ENCODE measurements at places on chromosomes 1 and 21. TPM values are rescaled to one million over a fixed set of nuclear protein-coding genes. Genes with fewer than 3 reads are reported as not detected.

Gene RBM11
- total RNA-seq, result 2.9 TPM

Gene SPATA45
- 0.73 TPM for total RNA-seq

Gene LEFTY2
- 15.5 TPM for total RNA-seq

Gene VAV3
- 7.7 TPM for total RNA-seq

Gene SERINC2
- 26.0 TPM for total RNA-seq

Gene OR2T33
- not detected for total RNA-seq

Gene OR6N1
- not detected for total RNA-seq

Gene UBE2U
- total RNA-seq, result not detected

Gene NBPF4
- total RNA-seq, result not detected

Gene RGS8
- 0.07 TPM for total RNA-seq

Gene SRGAP2C
- total RNA-seq, result 67.6 TPM

Gene OR2M4
- total RNA-seq, result not detected

Gene TMEM125
- 27.8 TPM for total RNA-seq

Gene ITLN2
- 7.8 TPM for total RNA-seq

Gene CRYZ
- total RNA-seq, result 42.2 TPM

Gene PPM1J
- total RNA-seq, result 22.6 TPM

Gene CLCNKB
- total RNA-seq, result 2.5 TPM

Gene ALDH4A1
- 36.2 TPM for total RNA-seq

Gene WLS
- total RNA-seq, result 4.5 TPM

Gene PRKAA2
- total RNA-seq, result 8.1 TPM

Gene LCK
- total RNA-seq, result 57.0 TPM

Gene TAGLN2
- total RNA-seq, result 66.9 TPM

Gene DHX9
- 239 TPM for total RNA-seq

Gene LYPLA2
- total RNA-seq, result 164 TPM

Gene F13B
- total RNA-seq, result not detected

Gene RPL5
- 1,430 TPM for total RNA-seq

Gene PIGR
- total RNA-seq, result 2.2 TPM

Gene AADACL4
- not detected for total RNA-seq

Gene IKBKE
- 8.0 TPM for total RNA-seq

Gene RNU1-2
- 1,197 TPM for total RNA-seq

Gene JMJD4
- total RNA-seq, result 13.6 TPM

Gene CR1
- 0.13 TPM for total RNA-seq

Gene ZYG11A
- total RNA-seq, result 7.3 TPM

Gene GPR157
- 6.0 TPM for total RNA-seq

Gene SH2D1B
- not detected for total RNA-seq

Gene MAP3K7CL
- total RNA-seq, result 0.37 TPM

Gene ZSWIM5
- total RNA-seq, result 2.2 TPM

Gene TRPM2
- total RNA-seq, result 0.92 TPM

Gene CELSR2
- total RNA-seq, result 26.8 TPM

Gene KRTAP19-3
- not detected for total RNA-seq

Gene TIE1
- 2.5 TPM for total RNA-seq

Gene GBP4
- 0.09 TPM for total RNA-seq

Gene FMOD
- total RNA-seq, result 0.05 TPM

Gene TFF3
- 2.9 TPM for total RNA-seq
